ENCODE measurements at places on chromosomes 6 and 20.

DNA sequence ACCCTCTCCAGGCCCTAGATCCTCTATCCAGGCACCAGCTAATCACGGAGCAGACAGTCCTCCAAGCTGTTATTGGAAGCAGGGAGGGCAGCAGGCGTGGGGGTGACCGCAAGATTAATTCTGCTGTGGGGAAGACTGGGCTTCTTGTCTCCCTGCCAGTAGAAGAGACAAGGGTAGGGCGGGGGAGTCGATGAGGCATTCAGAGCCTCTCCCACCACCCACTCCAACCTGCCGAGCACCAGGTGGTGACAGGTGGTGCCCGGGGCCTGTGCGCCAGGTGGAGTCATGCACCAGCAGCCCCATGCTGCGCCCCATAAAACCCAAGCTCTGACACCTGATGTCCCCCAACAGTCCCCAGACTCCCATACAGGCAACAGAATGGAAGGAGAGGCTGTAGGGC lies 89.6 kb downstream of the CDH22 start:
- DNase-seq = no peak

DNA sequence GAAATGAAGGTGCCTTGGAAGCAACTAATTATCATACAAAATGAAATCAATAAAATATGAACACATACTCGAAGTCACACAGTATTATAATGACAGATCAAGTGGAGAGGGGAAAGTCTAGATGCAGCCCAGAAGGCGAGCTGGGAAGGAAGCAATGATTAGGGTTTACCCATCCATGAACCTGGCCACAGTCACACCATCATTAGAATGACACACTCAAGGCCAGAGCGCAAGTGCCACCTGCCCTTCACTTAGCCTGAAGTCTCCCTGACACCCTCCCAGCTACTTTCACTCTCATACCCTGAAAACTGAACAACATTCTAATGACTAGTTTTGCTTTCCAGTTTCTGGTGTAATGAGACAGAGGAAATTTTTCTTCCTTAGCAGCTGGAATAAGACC lies 302.8 kb upstream of the JARID2 start:
- DNase-seq = no peak

GRCh38 chr20:44979090-44979621 lies 12.8 kb downstream of the STK4 start:
- peak; percentile 73 for DNase-seq

GRCh38 chr6:30127238-30128093 lies 8.5 kb upstream of the TRIM40 start:
- DNase-seq = no peak

Data from activated CD4-positive, alpha-beta T cell treated with anti-CD3 and anti-CD28 coated beads, Interleukin-2, Interleukin-4, amounts not matched to agents 100 ng/mL and 50 ng/mL, durations not matched to agents 16 hours and 8 hours (primary cell).